GM04503 (cell line): ENCODE measurements at places on chromosomes 5 and 9.

DNA sequence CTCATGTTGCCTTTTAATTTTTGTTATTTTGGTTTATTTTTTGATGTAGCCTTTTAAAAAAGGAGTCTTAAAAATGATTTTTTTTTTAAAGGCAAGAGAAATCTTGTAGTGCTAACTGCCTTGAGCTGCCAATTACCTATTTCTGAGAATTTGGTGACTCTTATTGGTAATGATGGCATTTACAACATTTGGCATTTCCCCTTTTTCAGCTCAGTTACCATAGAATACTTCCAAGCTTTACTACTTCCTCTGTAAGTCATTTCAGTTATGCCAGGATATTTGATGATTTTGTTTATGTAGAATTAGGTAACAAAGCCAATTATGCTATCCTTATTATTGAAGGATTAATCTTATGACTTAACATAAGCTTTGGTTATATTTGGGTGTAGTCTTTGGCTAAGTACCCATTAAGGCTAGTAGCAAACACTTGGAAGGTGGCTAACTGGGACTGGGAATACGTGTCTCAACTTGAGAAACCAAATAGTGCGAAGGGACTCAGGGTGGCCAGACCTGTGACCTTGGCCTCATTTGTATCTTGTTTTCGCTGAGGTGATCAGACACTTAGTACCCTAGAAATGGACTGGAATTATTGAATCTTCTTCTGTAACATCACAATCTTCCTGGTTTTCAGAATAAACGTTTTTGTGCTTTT is 27.7 kb downstream of the CDC37L1 start:
- DNase-seq, result no peak

- no peak for DNase-seq
Observed at GRCh38 chr5:176985516-176985915, 21.1 kb downstream of the UIMC1 start.

- DNase-seq, result no peak
Observed at GRCh38 chr9:124486778-124487259, 20.4 kb downstream of the NR5A1 start.

- no peak for DNase-seq
Observed at GRCh38 chr5:172730981-172731679, 39.9 kb downstream of the DUSP1 start.

- DNase-seq, result no peak
Observed at GRCh38 chr9:8552732-8553131, 753.2 kb upstream of the DMAC1 start.

GRCh38 chr5:110053824-110054223 is 364.1 kb downstream of the MAN2A1 start:
- DNase-seq, result no peak

GRCh38 chr5:133539818-133540217 is 72.5 kb downstream of the FSTL4 start:
- DNase-seq, result no peak

DNA sequence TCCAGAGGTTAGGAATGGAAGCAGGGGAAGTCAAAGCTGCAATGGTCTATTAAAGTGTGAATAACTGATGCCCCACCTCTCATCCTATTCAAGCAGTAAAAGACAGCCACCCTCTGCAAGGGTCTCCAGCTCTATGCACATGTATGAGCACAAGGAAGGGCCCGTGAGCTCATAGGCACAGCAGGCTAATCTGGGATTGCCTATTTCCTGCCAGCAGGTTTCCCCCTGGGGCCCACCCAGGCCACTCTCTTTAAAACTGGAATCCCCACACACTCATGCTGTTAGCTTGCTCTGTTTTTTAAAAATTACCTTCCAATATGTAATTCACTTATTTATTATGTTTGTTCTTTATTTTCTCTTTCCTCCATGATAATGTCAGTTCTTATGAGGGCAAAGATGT is 48.7 kb upstream of the ZNF366 start:
- no peak for DNase-seq

GRCh38 chr5:94674490-94675382 is 56.3 kb downstream of the SLF1 start:
- no peak for DNase-seq

GRCh38 chr9:7936163-7936562 is 136.6 kb upstream of the DMAC1 start:
- DNase-seq, result no peak

DNA sequence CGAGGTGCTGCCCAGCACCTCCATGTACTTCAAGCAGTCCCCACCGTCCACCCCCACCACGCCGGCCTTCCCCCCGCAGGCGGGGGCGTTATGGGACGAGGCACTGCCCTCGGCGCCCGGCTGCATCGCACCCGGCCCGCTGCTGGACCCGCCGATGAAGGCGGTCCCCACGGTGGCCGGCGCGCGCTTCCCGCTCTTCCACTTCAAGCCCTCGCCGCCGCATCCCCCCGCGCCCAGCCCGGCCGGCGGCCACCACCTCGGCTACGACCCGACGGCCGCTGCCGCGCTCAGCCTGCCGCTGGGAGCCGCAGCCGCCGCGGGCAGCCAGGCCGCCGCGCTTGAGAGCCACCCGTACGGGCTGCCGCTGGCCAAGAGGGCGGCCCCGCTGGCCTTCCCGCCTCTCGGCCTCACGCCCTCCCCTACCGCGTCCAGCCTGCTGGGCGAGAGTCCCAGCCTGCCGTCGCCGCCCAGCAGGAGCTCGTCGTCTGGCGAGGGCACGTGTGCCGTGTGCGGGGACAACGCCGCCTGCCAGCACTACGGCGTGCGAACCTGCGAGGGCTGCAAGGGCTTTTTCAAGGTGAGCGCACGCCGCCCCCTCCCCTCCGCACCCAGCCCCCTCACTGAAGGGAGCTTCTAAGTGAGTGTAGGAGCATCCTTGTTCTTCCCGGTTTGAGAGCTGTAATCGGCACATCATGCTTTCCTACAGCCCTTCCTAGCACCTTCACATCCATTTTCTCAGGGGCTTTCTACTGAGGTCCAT is 6.9 kb downstream of the NR4A3 start:
- DNase-seq, result no peak
